NK-92 treated with Interleukin-12 subunit alpha and Interleukin-12 subunit beta, amount 100 ng/mL, for 24 hours (cell line): ENCODE measurements at places on chromosomes 4 and X.

DNA sequence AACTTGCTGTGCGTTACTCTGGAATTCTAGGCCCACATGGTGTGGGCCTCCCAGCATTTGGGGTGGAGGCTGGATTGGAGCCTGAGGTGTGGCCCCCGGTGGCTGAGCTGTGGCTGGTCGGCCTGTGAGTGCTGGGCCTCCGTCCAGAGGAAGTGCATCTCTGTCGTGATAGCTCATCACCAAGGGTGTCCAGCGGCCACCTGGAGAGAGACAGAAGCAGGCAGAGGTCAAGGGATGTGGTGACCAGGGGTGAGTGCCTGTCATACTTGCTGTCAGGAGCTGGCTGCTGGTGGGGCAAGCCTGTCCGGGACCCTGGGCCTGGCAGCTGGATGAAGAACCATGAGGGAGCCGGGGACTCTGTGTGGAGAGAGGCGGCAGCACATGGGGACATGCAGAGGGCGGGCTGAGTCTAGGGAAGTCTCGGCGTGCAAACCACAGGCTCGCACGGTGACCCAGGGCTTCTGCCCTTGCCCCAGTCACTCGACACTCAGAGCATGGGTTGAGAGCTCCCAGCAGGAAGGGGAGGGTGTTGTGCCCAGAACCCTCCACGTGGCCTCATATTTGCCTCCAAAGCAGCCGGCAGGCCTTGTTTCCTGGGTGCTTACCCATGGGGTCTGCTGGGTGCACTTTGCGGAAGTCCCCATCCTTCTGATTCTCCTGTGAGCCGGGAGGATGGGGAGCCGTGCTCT lies 6.2 kb downstream of the SORCS2 start:
- DNase-seq: no peak

GRCh38 chr4:180101348-180102083 lies 2141.7 kb upstream of the TENM3 start:
- no peak for DNase-seq

DNA sequence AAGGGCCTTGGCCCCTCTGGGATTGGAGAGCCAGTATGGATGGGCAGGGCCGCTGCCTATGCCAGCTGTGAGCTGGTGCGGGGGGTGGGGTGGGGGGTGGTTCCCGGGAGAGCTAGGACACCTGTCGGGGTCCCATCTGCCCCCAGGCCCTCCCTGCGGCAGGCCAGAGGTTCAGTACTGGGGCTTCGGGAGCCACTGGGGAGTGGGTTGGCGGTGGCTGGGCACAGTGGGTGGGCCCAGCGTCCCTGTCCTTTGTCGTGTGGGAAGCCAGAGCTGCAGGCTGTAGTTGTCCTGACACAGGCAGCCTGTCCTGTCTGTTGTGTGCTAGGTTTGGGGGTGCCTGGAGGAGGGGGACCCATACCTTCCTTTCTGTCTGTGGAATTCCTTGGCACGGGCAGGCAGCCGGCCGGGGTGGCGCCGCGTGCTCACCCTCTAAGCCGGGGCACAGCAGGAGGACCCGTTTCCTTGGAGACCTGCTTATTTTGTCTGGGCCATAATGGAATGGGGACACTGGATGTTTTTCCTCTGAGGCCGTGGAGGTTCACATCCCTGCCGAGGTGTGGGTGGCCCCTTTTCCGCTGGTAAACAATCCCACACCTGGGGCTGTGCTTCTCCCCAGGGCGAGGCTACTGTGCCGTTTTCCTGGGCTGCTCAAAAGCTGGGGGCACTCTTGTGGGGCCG lies 14.8 kb downstream of the DOK7 start:
- DNase-seq: no peak

DNA sequence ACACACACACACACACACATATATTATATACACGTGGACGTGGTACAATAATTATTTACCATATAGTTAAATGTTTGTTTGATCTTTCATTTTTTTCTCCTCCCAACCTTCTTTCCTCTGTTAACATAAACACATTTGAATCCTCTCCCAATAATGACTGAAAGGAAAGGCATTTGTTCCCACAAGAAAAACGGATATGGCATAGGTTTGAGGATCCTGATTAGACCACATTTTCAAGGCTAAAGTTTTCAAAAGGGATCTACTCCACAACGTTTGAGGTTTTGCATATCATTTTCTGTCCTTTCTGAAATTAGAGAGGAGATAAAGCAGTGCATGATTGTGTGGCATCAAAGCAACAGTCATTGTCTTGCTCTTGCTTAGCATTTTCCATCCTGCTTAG lies 1883.4 kb downstream of the STIM2 start:
- no peak for DNase-seq

GRCh38 chr4:190017357-190018200 lies 9.5 kb downstream of the FRG2 start:
- no peak for DNase-seq

DNA sequence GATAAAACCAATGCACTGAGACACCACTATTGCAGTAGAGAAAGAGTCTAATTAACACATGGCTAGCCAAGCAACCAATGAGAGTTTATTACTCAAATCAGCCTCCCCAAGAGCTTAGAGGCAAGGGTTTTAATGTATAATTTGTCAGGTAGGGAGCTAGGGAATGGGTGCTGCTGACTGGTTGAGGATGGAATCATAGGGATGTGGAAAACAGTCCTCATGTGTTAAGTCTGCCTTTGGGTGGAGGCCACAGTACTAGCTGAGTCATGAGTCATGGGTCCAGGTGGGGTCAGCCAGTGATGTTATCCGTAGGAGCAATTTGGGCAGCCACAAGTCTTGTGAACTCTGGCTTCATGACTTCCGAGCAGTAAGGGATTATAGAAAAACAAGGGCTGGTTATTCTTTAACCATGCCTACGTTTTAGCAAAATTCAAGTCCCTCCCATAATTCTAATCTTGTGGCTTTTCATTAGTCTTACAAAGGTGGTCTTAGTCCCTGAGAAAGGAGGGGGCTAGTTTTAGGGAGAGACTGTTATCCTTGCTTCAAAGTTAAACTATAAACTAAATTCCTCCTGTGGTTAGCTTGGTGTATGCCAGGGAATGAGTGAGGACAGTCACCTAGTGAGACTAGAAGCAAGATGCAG lies 25.1 kb upstream of the PLAC8 start:
- DNase-seq: no peak
